ENCODE measurements at places on chromosomes 5 and 9.

GRCh38 chr9:90942555-90942954, 140.9 kb downstream of the SYK start:
- DNase-seq, result no peak

DNA sequence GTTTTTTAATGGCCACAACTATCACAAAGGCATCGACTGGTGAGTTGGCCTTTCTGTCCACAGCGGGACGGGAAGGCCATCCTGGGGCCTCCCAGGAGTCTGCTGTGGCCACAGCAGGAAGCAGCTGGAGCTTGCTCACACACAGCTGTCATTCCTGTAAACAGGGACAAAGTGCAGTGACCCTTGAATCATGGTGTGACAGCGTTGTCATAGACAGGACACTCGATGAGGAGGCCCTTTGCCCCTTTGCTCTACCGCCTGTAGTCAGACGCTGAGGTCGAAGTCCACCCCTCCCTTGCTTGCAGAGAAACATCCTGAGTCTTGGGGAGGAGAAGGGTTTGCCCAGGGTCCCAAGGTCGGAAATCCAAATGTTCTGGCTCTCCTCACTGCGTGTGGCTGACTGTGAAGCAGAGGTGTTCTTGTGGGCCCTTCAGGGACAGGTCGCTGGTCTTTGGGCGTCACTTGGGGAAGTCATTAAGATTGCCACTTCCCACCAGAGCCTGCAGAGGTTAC, 35.1 kb downstream of the NDST1 start:
- DNase-seq, result no peak

DNA sequence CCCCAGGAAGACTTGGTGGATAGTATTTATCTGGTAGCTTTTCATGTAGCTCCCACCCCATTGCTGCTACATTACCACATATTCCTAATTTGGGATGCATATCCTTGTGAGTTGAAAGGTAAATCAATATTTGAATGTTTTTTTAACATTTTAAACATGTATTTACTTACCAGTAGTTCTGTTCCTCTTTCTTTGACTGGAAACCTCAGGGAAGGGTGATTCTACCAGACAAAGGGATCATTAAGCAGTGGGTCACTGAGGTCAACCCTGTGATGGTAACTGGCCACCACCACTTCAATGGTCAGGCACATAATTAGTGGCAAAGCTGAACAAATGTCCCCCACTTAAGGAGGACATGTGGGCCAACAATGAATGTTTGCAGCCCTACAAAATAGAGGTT, 27.2 kb upstream of the KLF9 start:
- DNase-seq, result no peak

- DNase-seq, result no peak
Measured at GRCh38 chr9:88534456-88535225, at the start of gene NXNL2. TSS of gene NXNL2 (plus strand) at chr9:88535178. CDS start at chr9:88535435, 257 bp downstream.

DNA sequence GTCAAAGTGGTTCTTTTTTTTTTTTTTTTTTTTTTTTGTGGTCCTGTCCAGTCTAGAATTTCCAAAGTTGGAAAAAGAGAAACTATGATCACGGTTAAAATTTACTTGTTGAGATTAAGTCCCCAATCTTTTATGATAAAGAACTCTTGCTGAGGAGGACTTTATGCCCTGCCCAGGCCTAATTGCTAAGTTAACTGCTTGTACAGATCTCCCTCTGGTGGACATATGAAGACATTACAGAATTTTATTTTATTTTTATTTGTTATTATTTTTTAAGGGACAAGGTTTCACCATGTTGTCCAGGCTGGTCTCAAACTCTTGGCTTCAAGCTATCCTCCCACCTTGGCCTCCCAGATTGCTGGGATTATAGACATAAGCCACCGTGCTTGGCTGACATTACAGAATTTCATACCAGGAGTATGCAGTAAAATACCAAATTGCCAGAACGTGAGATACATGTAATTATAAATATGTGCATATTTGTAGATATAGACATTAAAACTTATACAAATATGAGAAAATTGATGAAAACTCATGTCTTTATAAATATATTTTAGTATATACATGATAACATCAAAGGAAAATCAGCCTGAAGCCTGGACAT, 91.2 kb downstream of the RFK start:
- DNase-seq, result no peak

- no peak for DNase-seq
Measured at GRCh38 chr5:181161534-181162175, 14.3 kb downstream of the OR2V2 start.

- DNase-seq, result no peak
Measured at GRCh38 chr5:170142196-170142595, 36.5 kb downstream of the FOXI1 start.

DNA sequence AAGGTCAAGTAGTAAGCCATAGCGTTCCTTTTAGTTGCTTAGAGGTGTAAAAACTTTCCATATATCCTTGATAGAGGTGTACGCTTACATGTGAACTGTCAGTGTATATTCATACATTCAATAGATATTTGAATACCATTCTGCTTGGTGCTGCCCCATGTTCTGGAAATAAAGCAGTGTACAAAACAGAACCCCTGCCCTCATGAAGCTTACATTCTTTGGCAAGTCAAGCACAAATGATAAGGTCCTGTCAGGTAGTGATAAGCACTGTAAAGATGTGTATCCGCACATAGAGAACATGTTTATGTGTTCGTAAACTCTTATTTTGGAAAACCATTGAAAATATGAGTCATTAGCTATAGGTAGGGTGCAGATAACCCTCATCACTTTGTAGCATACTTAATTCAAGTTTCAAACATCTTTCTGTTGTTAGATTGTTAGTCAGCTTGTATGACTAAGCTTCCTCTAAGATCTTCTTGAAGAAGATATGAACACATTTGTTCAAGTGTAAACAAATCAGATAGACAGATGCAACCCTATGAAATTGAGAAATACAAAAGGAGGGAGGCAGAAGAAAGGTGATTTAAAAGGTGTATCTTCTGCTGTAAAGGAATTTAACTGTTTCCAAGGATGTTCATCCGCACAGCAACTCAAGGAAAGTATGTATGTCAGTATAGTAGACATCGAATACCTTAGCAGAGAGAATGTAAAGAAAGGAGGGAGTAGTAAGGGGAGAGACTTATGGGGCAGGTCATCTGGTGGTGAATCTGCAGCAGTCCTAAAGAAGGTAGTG, 1.6 kb downstream of the GTF3C4 start:
- DNase-seq, result no peak

DNA sequence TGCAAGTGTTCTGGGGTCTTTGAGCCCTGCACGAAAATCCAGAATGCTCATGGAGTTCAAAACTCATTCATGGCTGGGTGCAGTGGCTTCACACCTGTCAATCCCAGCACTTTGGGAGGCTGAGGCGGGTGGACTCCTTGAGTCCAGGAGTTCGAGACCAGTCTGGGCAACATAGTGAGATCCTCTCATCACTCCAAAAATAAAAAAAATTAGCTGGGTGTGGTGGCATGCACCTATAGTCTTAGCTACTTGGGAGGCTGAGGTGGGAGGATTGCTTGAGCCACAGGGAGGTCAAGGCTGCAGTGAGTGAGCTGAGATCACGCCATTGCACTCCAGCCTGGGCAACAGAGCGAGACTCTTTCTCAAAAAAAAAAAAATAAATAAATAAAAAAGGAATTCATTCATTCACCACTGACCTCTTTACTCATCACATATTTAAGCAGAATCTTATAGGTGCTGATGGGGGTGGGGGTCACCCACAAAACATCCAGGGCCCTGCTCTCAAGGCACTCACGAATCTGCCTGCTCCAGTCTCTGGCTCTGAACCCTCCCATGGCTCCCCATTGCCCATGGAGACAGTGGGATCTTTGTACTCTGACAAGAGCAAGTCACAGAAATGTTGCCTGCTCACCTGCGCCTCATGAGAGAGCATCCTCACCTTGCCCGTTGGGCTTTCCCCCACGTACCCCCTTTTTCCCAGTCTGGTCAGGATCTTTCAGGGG, 76.7 kb upstream of the IER5L start:
- no peak for DNase-seq

DNA sequence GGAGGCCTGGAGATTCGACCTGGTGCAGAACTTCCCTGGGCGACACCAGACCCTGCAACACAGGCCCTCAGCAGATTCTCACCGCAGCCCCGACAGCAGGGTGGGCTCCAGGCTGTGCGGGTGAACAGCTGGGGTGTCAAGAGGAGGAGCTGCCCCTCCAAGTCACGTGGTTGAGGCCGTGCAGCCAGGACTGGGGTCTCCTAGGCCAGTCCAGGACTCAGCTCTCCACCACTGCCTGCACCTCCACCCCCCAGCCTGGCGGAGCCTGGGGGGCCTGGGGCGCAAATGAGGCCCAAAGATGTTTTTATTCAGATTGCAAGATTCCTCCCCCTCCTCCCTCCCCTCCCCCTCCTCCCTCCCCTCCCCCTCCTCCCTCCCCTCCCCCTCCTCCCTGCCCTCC, 9.2 kb upstream of the AGPAT2 start:
- no peak for DNase-seq

Data from activated CD8-positive, alpha-beta memory T cell treated with anti-CD3 and anti-CD28 coated beads for 24 hours (primary cell).